ENCODE measurements at places on chromosomes 11 and 22.

DNA sequence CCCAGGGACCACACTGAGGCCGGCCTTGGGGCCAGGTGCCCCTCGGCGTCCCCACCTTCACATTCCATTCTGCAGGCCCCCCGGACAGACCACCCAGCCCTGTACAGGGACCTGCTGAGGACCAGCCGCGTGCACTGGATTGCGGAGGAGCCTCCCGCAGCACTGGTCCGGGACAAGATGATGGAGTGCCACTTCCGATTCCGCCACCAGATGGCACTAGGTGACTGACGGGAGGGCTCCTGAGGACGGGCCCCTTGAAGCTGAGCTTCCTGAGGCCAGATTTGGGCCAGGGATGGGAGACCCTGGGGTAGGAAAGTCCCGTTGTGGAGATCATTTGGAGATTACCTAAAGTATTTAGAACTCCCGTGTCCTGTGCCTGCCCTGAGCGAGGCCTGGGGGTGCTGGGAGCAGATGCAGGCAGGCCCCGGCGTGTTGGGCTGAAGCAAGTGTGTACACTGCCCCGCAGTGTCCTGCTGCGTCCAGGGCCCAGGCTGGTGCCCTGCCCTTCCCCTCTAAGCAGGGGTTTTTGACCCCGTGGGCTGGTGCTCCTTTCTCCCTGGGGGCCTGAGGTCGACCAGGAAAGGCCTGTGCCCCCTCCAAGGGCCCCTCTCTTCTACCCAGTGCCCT, 20.0 kb downstream of the TRMU start:
- peak; percentile 80 for DNase-seq

- no peak for DNase-seq
These were observed 27.9 kb downstream of the PAX6 start for GRCh38 chr11:31783252-31783651.

DNA sequence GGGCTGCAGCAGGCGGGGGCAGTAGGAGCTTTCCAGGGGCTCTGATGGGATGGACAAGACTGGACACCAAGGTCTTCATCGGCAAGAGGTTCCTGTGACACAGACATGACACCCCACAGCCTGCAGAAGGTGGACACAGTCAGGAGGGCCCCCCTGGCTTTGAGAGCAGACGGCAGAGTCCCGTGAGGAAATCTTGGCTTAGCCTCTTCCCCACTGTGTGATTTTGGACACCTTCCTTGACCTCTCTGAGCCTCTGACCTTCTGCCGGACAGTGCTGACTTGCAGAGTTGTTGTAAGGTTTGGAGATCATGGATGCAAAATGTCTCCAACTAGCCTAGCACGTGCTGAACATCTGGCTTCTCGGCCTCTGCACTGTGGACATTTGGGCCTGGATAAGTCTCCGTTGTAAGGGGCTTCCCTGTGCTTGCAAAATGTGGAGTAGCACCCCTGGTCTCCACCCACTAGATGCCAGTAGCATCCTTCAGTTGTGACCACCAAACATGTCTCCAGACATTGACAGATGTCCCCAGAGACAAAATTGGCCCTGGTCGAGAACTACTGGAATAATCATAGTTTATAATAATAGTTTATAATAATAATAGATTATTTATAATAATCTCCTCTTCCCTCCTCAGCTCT, 54.6 kb downstream of the MCM5 start:
- DNase-seq: no peak

GRCh38 chr22:28316014-28316413, 363.6 kb downstream of the TTC28 start:
- no peak for DNase-seq

- DNase-seq: peak; percentile 70
These were observed 4.2 kb downstream of the AMPD3 start for GRCh38 chr11:10459029-10459970.

DNA sequence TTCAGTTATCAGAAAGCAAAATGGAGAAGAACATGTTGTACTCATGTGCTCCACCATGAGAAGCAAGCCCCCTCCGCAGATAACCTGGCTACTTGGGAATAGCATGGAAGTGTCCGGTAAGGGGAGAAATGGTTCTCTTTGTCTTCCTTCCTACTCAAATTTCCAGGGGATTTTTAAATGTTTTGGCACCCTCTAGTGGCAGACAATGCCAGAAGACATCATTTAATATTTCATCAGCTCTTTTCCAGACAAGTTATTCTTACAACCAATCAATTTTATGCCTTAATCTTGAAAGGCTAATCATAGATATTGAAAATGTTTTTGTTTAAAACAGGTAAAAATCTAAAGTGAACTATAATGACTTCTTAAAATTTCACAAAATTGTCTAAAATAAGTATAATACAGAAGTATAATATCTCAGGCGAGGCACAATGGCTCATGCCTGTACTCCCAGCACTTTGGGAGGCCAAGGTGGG, 15.7 kb downstream of the CRTAM start:
- DNase-seq: peak; percentile 56

- DNase-seq: no peak
These were observed 14.3 kb downstream of the PDGFB start for GRCh38 chr22:39230261-39231196.

- no peak for DNase-seq
These were observed 1222.5 kb downstream of the BRD1 start for GRCh38 chr22:48605125-48605524.

DNA sequence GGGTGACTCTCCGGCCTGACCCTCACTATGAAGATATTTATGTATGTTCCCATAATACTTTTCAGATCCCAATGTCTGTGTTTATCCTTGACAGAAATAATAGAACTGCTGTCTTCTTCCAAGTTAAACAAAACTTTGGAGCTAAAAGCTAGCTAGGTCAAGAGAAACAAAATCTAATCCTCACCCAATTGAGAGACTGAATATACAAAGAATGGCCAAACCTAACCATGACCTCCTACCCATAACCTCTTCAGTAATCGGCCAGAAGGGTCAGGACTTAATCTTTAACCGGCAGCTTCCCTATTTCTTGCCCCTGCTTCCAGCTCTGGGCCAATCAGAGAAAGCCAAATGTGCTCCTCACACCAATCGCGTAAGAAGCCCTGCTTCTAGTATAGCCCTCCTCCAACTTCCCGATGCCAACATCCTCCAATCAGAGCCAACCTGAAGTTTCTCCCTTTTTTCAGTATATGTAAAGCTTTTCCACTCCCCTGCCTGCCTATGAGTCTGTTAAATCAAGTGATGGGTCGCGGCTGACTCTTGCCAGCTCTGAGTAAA, 1.7 kb upstream of the DDX6 start:
- DNase-seq: peak; percentile 86

- DNase-seq: no peak
These were observed 1.1 kb downstream of the CAVIN3 start for GRCh38 chr11:6319001-6319703.

DNA sequence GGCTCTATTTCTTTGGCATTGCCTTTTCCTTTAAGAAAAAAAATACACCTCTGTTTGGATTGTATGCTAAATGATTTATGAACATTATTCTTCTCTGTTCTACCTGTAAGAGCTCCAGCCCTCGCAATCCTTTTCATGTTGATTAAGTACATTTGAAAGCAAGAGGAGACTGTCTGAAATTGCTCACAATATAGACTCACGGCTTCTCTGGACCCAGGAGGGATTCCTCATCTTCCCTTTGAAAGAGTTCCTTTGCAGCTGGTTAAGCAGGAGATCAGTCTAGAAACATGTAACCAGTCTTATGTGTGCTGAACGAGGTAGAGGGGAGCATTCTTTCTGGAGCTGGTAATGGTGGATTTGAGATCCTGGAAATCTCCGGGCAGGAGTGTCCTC, 47.4 kb downstream of the PKNOX2 start:
- DNase-seq: no peak

DNA sequence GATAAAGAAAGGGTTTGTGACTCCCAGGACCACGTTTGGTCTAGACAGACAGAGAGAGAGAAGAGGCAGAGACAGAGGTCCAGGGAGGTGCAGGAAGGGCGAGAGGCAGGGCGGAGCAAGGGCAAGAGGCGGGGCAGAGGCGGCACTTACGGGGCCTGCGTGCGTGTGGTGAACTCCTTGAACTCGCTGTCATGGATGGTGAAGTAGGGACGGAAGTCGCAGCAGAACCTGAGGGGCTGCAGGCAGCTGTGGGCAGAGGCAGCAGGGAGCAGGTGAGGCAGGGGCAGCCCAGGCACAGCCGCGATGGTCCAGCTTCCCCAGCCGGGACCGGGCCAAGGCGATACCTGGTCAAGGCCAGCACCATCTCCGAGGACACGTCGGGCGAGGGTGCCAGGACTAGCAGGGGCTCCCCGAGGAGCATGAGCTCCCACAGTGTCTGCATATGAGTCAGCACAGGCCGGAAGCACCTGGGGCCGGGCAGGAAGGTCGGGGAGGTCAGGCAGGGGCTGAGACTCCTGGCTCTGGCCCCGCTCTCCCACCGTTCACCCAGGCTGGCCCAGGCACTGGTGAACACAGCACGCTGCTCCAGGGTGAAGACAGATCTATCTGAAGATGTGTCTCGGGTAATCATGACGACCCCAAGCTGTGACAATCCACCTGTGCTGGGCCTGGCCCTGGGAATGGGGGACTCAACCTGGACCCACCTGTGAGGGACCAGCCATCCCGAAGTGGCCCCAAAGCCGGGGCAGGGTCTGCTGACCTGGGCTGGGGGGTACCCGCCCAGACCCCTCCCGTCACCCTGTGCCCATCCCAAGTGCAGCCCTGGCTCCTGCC, 7.2 kb upstream of the PLXNB2 start:
- peak; percentile 90 for DNase-seq

- DNase-seq: no peak
These were observed 42.7 kb upstream of the FGF3 start for GRCh38 chr11:69861901-69862300.

- no peak for DNase-seq
These were observed 634.3 kb downstream of the OPCML start for GRCh38 chr11:132898021-132898420.

GRCh38 chr11:8288824-8289491, 25.3 kb upstream of the LMO1 start:
- no peak for DNase-seq

Measured in GM10248 (cell line).